Stimulated activated CD8-positive, alpha-beta memory T cell treated with anti-CD3 and anti-CD28 coated beads, Interleukin-4, amount 100 ng/mL, for 48 hours (primary cell): ENCODE measurements at places on chromosomes 12 and 14.
A peak's percentile ranks its signal among the peaks of the same experiment; 100 is the strongest.

DNA sequence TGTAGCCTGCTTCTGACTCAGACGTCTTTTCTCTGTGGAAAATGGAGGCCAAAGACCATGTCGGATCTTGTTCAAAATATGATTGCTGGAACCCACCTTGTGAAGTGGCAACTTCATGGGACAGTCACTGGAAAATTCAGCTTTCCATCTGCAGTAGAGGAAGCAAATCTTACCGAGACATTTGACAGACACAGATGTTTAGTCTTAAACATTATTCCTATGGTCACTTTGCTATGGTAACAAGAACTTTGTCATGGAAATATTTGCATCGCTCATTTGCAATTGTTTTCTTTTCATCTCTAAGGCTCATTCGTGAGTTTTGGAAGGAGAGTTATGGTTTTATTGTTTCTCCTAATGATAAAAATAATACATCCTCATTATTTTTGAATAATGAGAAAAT, 98.3 kb upstream of the HIF1A start:
- DNase-seq: no peak

GRCh38 chr14:93784878-93785277, 3.4 kb downstream of the PRIMA1 start:
- DNase-seq: no peak

DNA sequence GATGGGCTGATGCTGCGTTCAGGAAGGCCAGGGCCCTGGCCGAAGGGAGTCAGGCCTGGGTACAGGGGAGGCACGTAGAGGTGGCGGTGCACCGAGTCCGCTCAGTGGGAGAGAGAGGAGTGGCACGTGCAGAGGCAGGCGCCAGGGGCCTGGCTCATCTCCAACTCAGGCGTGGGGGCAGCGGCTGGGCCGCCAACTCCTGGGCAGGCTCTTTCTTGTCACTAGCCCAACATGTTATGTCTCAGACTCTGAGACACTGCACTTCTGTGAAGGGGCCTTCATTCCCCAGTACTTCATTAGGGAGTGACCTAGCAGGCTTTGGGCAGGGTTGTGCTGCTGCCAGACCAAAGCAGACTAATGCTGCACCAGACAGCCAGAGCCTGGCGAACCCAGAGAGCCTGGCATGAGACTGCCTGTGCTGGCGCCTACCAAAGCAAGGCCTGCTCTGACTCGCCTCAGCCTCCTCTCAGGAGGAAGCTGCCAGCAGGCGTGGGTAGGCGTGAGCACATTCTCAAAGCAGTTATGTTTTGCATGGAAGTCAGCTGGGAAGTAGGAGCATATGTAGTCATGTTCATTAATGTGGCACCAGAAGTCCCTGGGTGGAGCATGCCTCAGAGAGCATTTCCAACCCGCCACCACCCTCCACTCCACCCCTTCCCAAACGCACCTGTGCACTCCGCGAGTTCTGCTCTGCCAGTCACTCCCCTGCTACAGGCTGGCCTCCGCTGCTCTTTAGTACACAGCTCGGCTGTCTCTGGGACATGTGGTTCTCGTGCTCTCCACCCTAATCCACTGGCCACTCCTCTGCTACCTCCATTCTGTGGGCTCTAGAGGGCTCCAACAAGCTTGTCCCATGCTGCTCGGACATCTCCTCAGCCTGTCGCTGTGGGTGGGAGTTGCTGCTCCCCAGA, 9.7 kb downstream of the CKB start:
- no peak for DNase-seq

GRCh38 chr14:101219896-101220703, 316.6 kb upstream of the RTL1 start:
- no peak for DNase-seq

GRCh38 chr12:48988030-48988649, 10.0 kb downstream of the WNT1 start:
- DNase-seq: peak; percentile 94

DNA sequence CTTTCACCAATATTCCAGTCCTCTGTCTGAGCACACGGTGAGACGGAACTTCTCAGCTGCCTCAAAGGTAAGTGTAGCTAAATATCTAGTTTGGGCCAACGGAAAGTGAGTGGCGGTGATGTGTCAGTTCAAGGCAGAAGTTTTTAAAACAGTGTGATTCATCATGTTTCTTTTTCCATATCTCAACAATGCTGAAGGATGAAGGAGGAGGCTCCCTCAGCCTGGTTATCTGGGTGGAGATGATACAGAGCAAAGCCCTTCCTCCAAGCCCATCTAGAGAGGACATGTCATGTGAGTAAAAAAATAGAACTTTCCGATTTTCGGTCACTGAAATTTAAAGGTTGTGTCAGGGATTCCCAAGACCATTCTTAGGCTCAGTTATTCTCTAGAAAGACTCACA, 13.1 kb upstream of the ANP32D start:
- DNase-seq: no peak

DNA sequence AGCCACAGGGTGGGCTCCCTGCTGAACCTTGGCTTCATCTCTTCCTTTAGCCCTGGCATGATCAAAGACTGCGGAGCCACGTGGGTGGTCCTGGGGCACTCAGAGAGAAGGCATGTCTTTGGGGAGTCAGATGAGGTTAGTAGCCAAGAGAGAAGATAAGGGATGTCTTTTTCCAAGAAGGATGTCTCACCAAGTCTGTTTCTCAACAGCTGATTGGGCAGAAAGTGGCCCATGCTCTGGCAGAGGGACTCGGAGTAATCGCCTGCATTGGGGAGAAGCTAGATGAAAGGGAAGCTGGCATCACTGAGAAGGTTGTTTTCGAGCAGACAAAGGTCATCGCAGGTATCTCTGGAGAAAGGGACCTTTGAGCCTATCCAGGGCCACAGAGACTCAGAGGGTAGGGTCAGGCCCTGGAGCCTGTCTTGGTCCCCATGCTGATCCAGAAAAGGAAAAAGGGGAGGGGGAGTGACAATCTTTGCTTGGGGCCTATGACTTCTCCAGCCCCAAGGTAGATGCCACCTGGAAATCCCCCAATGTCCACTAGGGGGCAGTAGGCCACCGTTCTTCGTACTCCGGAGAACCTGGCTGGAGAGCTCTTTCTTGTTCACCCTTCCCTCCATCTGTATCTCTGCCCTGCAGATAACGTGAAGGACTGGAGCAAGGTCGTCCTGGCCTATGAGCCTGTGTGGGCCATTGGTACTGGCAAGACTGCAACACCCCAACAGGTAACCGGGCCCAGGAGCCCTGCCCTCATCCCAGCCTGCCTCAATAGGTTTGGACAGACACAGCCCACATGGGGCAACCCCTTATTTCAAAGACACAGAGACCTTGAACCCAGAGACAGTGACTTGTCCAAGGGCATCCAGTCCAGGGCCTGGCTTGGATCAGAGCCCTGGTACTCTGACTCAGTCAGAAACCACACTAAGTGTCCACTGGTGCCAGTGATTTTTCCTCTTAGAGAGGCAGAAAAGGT, 2.0 kb downstream of the TPI1 start:
- DNase-seq: peak; percentile 91

DNA sequence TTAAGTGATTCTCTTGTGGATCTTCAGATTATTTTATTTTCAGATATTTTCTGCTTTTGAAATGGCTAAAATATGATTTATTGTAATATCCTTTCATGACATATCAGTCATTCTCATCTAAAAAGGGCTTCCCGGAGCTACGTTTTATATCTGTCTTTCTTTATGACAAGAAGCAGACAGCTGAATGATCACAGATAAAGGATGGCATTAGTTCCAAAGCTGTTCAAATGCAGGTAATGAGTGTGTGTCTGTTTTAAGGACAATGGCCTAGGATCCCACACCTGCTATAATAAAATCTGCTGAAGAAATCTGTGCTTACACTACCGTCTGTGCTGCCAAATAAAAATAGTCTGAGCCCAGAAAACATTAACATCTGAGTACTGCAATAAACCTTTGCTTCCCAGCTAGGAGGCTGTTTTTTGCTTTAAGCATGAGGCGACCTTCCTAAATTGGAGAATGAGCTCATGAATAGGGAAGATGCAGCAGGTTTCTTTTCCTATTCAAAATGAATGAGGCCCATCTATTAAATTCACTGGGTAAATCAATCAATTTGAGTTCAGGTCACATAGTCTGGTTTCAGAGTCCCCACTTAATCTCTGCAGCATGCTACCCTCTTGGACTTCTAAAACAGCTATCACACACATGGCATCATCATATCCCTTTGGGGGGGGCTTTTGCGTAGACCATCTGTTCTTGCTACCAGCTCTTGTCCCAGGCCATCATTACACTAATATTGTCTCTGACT, 498.5 kb downstream of the NELL2 start:
- no peak for DNase-seq

DNA sequence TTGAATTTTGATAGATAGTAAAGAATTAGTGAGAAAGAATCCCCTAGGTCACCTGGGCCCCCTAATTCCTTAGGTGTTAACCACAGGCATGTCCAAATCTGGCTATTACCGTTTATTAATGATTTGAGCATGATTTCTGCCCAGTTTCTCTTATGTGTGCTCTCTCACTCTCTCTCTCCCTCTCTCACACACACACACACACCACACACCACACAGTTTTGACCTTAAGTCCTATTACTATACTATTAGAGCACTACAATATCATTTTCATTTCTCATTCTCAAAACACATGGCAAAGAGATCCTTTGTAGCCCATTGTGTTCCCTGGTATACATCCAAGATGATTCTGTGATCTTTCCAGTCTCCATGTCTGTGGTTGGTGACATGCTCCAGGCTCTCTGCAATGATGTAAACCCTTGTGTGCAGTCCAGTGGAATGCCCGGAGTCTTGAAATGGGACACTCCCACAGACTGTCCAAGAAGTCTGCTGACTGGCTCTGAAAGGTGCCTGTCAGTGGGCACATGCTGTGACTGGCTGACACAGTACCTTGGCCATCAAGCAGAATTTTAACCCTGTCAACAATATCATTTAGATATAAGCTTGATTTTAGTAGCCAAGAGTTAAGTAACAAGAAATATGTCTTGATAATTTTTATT, 96.2 kb downstream of the FIGNL2 start:
- no peak for DNase-seq

DNA sequence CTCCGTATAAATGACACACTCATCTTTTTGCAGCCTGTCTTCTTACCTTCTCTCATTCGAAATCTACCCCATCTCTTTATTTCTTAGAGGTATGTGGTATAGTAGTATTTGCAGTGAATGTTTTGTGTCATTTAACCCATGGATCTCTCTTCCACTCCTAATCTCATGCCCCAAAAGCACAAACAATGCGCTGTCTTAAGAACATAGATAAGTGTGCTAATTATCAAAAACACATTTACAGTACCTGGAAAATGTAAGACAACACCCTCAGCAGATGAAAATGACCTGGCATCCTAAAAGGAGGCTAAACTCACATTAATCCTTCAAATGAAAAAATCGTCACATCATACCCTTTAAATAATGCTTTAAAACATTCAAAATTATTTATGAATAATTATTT, 10.7 kb downstream of the USP15 start:
- DNase-seq: no peak

DNA sequence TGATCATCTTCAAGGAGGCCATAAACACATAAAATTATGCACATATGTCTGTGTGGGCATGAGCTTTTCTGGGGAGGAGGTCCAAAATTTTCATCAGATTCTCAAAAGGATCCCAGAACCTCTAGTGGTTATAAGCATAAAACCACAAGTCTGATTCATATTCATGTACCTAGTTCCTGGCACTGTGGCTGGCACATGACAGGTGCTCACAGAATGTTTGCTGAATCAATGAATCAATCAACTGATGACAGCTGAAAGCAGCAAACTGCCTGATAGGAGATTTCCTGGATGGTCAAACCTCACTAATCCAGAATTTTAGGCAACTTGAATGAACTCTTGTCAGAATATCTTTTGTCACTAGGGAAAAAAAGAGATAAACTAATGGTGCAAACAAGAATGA, 13.5 kb upstream of the CMKLR1 start:
- DNase-seq: no peak

GRCh38 chr12:109764123-109764522, 50.5 kb downstream of the FAM222A start:
- no peak for DNase-seq

GRCh38 chr12:12510141-12510540, 52.5 kb downstream of the DUSP16 start:
- DNase-seq: no peak

- DNase-seq: no peak
These were observed 447.6 kb upstream of the CCDC196 start for GRCh38 chr14:66038618-66039017.

GRCh38 chr14:58832095-58832521, 194.3 kb downstream of the DACT1 start:
- no peak for DNase-seq

GRCh38 chr12:23350808-23351207, 598.7 kb downstream of the SOX5 start:
- DNase-seq: no peak

DNA sequence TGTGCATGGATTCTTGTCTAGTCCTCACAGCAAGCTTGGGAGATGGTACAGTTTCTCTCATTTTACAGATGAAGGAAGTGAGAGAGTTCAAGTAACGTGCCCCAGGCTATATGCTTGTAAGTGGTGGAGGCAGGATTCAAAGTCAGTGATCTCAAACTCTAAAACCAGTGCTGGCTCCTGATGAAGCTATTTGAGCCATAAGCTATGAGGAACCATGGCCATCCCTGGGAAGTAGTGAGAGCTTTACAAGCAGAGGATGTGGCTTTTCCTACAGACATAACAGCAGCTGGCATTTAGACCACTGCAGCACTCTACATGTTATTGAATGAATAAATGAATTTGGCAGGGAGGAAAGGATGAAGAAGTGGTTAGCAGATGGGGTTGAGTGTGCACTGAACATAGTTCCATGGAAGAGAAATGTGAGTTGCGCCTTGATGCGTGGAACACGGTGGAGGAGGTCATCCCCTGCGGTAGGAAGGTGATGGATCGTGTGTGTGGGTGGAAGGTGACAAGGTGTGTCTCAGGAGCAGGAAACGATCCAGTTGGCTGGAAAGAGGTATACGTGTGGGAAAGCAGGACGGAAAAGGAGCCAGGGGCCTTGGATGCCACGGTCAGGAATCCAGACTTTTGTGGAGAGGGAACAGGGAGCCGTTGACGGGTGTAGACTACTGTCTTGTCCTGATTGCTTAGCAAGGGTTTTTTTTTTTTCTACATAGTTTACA, 65.2 kb downstream of the RFX4 start:
- DNase-seq: no peak

DNA sequence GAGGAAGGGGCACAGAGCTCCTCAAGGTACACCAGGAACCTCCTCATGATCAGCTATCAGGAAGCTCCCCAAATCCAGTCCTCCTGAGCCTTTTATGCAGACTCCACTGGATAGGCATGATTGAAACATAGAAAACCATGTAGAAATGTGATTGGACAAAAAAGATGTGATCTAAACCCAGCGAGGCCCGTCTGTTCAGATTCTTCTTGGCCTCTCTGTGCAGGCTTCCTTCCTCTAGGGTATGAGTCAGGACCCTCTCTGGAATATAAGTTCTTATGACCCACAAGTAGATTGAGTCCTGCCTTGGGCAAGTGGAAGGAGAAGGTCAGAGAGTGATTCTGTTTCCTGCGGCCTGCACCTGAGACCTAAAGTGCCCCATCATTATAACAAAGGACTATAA, 166.3 kb downstream of the PHLDA1 start:
- DNase-seq: no peak
